Fibroblast of gingiva (primary cell): ENCODE measurements at places on chromosomes 3 and 15.

DNA sequence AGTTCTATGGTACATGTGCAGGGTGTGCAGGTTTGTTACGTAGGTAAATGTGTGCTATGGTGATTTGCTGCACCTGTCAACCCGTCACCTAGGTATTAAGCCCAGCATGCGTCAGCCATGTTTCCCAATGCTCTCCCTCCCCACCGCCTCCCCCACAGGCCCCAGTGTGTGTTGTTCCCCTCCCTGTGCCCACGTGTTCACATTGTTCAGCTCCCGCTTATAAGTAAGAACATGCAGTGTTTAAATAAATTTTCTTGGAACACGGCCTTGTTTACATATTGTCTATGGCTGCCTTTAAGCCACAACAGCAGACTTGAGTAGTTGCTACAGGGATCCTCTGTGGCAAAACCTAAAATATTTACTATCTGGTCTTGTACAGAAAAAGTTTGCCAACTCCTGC, 41.3 kb upstream of the CORO2B start:
- peak; percentile 26 for DNase-seq

GRCh38 chr3:133058243-133058642, 20.1 kb downstream of the TMEM108 start:
- no peak for DNase-seq

DNA sequence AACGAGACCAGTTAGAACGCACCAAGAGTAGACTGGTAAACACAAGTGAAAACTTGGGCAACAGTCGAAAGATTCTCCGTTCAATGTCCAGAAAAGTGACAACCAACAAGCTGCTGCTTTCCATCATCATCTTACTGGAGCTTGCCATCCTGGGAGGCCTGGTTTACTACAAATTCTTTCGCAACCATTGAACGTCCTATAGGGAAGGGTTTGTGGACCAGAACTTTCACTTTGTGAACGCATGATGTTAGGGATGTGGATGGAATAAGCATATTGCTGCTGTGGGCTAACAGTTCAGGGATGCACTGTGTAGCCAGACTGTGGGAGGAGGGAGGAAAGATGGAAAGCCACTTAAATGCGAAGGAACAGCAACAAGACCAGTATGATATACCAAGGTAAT, 34.9 kb upstream of the TBC1D23 start:
- DNase-seq = no peak

- peak; percentile 16 for DNase-seq
These were observed 4.4 kb upstream of the CD200R1 start for GRCh38 chr3:112979244-112979832.

- peak; percentile 97 for DNase-seq
These were observed 18.7 kb downstream of the TMEM43 start for GRCh38 chr3:14143271-14144225.
